ENCODE measurements at places on chromosomes 2 and 18. TPM values are rescaled to one million over a fixed set of nuclear protein-coding genes. Genes with fewer than 3 reads are reported as not detected.

WDSUB1 gene
- 27.2 TPM for polyA plus RNA-seq

DNA sequence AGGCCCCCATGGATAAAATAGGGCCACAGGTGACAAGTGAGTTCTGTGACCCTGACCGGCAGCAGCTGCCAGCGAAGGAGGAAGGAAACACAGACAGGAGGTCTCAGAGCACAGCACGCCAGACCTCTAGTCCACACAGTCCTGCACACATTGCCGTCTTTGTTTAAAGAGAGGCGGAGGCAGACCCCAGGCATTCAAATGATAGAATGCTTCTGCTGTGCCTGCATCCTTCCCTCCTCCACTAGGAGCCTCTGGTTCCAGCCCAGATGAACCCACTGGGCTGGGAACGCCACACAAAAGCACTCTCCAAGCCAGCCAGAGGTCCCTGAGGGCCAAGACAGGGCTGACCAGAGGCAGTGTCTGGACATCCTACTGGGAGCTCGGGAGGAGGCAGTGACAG, 118.7 kb downstream of the KLHL29 start:
- no peak for DNase-seq

DNA sequence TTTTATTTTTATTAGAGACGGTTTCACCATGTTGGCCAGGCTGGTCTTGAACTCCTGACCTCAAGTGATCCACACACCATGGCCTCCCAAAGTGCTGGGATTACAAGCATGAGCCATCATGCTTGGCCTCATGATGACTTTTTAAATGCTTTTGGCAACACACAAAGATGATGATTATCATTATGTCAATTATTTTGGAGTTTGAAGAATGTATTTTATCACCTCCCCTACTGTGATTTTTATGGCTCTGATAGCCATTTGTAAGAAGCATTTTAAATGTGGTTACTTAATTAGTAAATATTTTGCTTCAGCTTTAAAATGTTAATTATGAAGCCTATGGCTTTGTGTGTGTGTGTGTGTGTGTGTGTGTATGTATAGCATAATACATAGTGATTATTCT, 45.1 kb upstream of the RAB27B start:
- DNase-seq = no peak

GRCh38 chr2:113028112-113028511, 22.9 kb downstream of the IL36A start:
- no peak for DNase-seq

DNA sequence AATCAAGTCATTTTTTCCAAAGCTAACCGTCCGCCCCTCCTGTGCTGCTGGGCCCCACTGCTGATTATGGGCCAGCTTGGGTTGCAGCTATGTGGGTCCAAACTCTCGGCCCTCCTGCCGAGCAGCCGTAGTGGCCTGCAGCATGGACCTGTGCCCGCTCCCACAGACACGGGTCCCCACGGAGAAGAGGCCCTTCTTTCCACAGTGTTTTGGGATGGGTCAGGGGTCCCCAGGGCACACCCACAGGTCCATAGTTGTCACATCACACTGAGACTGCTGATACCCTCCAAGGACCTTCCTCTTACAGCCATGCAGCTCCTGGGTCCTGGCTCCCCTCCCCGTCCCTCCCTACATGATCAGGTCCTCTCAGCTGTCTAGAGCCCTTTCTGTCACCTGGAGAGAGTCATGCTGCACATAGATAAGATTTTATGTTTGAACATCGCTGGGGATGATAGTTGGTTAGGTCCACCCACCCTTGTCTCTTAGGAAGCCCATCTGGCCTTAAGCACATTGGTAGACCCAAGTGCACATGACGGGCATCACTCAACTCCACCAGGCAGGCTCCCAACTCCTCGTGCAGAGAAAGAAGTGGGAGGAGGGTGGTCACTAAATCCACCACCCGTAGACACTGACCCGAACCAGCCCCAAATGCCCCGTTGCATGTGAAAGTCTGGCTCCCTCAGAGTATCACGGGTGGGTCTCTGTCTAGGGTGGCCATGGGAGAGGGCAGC, 17.5 kb downstream of the GPR55 start:
- DNase-seq = no peak

DNA sequence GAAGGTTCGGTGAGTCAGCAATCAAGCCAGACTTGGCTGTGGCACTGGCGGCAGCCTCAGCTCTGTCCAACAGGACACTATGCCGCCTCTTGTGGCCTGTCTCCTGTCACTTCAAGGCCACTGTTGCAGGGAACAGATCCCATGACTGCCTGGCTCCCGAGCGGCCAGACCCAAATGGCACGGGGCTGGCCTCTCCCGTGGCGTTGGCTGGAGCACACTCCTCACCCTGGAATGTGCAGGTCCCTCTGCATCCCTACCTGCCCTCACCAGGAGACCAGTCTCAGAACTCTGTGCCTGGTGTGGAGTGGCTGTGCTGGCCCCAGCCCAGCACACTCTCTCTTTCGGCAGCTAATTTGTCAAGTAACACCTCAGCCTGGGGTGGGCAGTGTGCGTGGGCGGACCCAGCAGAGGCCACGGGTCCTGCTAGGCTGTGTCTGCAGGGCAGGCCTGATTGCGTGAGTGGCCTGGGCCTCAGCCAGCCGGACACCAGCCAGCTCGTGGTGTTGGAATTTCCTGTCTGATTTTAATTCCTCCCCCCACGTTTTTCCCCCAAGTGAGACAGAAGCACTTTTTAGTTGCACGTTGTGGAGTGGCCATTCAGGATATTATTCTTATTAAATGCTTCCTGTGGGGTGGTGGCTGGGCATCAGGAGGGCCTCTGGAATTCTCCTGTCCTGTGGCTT, 179.3 kb downstream of the GLI2 start:
- DNase-seq = no peak

- DNase-seq = no peak
These were observed 150.9 kb upstream of the SERTAD2 start for GRCh38 chr2:64804651-64805050.

DNA sequence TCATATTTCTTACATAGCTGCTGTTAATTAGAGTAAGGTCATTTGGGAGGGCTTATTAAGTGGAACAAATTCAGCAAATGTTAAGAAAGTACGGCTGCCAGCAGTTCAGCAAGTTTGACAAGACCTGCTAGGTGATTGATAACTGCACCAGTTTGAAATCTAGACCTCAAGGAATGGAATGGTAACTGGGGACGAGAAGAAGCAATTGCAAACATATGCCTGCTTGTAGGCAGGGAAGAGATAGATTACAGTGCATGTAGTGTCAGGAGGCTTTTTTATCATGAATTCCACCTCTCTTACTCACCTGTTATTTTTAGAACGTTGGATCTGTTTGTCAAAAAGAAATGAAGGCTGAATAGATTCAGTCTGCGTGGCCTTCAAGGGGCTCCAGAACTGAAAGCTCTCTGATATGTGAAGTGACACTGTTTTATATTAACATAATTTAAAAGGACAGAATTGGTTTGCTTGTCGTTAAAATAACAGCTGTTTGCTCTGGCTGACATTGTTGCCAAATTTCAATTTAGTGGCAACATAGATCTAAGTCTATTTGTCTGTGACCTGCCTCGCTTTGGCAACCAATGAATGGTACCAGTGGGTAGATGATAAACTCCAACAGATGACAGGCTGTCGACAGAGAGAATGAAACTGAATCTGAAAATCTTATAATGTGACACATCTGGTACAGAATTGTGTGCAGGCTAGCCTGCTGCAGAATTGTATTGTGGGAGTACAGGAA, 199.3 kb downstream of the ZNF407 start:
- DNase-seq = no peak

- no peak for DNase-seq
These were observed 24.0 kb upstream of the CREB1 start for GRCh38 chr2:207505728-207506127.

- DNase-seq = no peak
These were observed 776.9 kb downstream of the DPP10 start for GRCh38 chr2:115219296-115219695.

DNA sequence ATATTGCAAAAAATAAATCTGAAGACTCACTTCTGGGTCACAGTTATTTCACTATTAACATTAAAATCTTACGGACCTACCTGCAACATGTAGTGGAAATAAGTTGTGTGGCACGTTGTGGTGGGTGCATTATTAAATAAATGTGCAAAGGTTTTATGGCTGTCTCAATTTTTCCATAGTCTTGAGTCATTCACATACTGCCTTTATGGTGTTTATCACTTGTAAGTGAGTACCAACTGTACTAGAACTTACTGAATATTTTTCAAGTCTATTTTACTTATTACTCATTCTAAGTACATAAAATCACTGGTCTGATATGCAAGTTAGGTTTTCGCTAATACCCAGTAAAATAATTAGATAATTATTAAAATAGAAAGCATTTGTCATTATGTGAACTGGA, 47.6 kb upstream of the SLC30A6 start:
- no peak for DNase-seq

DNA sequence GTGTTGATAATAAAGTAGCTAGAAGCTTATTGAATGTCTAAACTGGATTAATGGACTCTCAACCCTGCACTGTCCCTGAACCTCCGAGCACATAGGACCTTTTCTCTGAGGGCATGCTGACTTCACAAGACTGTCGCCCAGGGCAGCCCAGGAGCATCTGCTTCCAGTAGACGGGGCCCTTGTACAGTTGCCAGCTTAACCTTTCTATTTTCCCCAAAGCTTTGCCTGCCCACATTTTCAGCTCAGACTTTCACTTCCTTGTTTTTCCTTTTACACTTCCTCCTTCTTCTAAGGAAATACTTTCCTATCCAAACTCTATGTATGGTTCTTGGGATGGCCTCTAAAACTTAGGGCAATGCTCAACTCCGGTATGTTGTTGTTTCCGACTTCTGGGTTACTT, 1.3 kb downstream of the VWA3B start:
- DNase-seq = no peak

DNA sequence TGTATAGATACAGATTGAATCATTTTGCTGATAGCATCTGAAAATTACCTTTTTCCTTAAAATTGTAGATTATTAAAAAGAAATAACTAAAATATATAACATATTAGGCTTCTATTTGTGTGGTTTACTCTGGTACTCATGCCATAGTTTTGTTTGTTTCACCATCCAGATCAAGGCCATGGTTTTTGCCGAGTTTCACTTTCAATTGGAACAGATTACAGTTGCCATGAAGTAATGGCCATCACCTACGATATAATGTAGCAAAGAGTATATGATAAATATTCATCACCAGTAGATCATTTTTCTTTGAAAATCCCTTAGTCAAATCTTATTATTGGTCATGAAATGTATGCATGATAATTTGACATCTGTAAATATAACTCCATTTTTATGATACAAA, 11.9 kb upstream of the DNAH7 start:
- DNase-seq = no peak
